ENCODE measurements at places on chromosomes 6 and 20.

DNA sequence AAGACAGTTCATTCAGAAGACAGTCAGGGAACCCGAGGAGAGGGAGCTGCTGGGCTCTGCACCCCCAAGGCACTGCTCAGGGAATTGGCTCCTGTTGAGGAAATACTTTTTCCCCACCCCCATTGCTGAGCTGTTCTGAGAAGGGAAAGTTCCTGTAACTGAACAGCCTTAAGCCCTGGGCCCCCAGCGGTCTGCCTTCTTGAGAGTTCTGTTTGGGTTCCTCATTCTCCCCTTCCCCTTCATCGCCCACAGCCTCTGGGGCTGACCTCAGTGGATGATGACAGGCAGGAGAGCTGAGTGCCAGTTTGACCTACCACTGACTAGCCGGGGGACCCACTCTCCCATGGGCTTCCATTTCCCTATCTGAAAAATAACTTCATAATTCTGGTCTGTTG lies 10.7 kb downstream of the HCK start:
- H3K4me3 ChIP-seq: no peak overlapping the region
- peaks cover 5% of the 10 kb centered on the region for H3K27me3 ChIP-seq
- no peaks in the 10 kb centered on the region for H3K36me3 ChIP-seq
- no peak for DNase-seq
- no peak overlapping the region for H3K27ac ChIP-seq
- peaks cover 8% of the 10 kb centered on the region for H3K4me1 ChIP-seq

GRCh38 chr6:132736239-132736638 lies 21.5 kb downstream of the VNN2 start:
- no peaks in the 10 kb centered on the region for H3K27me3 ChIP-seq
- DNase-seq: no peak
- no peaks in the 10 kb centered on the region for H3K36me3 ChIP-seq
- H3K27ac ChIP-seq: no peak overlapping the region

DNA sequence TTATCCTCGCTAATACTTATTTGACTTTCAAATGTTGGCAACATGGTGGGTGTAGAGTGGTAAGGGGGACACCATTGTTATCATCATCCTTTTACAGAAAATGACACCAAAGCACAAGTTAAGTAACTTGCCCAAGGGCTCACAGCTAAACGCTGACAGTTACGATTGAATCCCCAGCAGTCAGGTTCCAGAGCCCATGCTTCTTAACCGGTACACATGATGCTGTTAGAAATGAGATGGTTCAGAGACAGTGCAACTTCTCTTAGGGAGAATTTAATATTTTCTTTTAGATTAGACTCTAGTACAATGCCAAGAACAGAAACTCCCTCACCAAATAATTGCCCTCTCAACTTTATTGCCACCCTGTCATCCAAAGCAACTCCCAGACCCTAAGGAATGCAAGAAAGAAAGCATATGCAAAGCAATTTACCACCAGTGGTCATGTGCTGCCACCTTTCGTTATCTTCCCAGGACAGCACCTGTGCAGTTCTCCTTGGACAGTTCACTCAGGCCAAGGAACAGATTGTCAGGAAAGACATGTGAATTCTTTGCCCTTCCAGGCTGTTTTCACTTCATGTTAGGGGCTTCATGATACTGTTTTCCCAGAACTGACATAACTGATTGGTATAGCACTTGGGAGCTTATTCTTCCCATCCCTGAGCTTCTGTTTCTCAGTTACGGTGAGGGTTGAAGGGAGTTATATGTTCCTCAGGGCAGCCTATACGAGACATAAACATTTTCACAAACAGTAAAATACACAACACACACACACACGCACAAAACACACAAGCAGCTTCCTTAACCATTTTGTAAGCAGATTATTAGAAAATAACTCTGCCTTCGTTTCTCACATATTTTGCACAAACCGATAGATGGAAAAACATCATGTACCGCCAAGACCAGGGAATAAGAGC lies 5.1 kb downstream of the HLA-DMA start:
- no peaks in the 10 kb centered on the region for H3K36me3 ChIP-seq
- no peak overlapping the region for H3K27ac ChIP-seq
- DNase-seq: no peak
- 0 out of 2 replicates have a peak, but pooled peaks cover 18% of the 10 kb centered on the region for H3K27me3 ChIP-seq
- no peak overlapping the region for H3K4me3 ChIP-seq

GRCh38 chr6:125804264-125804663 lies 13.5 kb downstream of the NCOA7 start:
- H3K27me3 ChIP-seq: no peaks in the 10 kb centered on the region
- H3K27ac ChIP-seq: no peak overlapping the region
- no peaks in the 10 kb centered on the region for H3K36me3 ChIP-seq
- H3K4me1 ChIP-seq: peaks cover 12% of the 10 kb centered on the region

All from SJSA1 (cell line).